NCI-H1417 (cell line): ENCODE measurements at places on chromosomes 12 and 14.

GRCh38 chr12:90897986-90898385 is 57.0 kb downstream of the CCER1 start:
- DNase-seq, result no peak

DNA sequence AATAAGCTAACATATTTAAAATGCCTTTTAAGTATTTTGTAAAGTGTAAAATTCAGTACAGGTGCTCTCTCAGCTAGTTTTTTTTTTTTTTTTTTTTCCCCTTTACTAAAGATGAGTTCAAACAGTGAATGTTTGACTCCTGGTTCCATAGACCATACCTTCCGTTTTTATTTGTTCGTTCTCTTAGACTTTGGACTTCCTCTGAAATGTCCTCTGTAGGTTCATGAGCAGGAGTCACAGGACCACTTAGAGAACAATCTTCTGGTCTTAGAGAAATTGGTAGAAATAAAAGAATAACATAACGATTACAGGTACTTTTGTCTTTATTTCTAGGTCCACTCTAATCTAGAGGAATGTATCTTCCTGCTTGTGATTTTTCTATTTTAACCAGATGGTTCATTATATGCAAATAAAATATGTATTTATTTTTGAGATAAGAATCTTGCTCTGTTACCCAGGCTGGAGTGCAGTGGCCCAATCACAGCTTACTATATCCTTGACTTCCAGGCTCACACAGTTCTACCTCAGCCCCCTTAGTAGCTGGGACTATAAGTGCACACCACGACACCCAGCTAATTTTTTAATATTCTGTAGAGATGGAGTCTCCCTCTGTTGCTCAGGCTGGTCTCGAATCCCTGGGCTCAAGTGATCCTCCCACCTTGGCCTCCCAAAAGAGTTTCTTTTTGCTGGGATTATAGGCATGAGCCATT is 25.8 kb downstream of the STYX start:
- no peak for DNase-seq

DNA sequence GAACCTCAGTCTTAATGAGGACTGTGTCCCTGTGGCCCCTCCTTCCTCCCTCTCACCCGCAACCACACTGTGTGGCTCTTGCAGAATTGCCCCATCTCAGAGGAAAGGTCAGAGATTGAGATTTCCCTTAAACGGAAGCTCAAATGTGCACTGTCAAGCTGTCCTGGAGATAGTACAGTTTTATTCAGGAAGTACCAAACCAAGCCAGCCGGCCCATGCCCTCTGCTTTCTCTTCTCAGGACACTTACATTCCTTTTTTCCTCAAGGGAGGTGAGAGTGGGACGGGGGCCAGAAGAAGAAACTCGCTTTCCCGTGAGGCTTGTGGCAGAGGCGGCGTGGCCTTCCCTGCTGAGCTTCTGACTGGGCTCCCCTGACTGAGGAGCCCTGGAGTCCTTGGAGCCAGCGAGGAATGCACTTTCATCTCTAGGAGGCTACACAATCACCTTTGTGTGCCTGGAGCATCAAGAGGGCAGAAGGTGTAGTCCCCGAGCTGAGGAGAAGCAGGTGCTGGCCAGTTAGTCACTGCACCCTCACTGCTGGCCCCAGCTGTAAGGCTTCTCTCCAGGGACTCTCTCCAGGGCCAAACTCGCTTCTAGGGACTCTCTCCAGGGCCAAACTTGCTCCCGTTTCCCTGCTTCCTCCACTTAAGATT is 24.1 kb upstream of the ATP2A2 start:
- no peak for DNase-seq

- no peak for DNase-seq
These were observed 48.9 kb downstream of the ERH start for GRCh38 chr14:69349091-69349777.

GRCh38 chr12:120095736-120096135 is 20.8 kb downstream of the RAB35 start:
- DNase-seq, result no peak

GRCh38 chr12:110661337-110661972 is 27.5 kb downstream of the HVCN1 start:
- DNase-seq, result no peak

DNA sequence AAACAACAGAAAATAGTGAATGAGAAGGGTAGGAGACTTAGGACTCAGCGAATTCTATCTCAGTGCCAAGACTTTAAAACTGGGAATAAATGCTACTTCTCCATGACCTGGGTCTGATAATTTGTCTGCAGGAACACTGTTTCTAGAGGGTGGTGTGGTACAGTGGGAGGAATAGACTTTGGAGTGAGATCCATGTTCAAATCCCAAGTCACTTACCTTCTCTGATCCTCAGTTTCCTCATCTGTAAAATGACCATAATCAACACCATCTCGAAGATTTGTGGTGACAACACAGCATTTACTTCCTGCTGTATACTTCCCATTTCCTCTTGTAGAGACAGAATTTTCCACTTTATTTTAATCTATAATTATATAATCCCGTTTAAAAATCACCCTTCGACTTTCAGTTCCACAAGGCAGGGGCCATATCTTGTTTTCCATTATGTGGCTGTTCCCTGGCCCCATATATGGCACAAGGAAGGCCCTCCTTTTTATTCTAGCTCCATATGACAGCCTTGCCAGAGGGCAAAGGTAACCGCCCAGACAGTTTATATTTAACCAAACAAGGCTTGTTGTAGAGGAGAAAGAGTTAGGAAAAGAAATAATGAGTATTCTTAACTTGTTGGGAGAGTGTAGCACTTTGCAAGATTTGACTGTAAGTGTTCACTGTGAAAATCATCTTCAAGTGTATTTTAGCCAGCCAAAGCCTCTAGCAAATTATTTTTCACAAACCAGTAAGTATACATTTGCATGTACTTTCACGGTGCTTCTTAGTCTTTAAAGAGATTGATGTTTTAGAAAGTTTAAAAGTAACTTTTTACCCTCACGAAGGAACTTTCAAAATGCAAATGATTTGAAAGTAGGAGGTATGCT is 243.1 kb downstream of the AKAP6 start:
- no peak for DNase-seq

- no peak for DNase-seq
These were observed 146.8 kb downstream of the TMTC2 start for GRCh38 chr12:82833481-82833880.

GRCh38 chr12:32906399-32907165 is 10.0 kb upstream of the PKP2 start:
- DNase-seq, result no peak
